Sciatic nerve (tissue), 2 donors: ENCODE measurements at places on chromosomes 11 and 22.

DNA sequence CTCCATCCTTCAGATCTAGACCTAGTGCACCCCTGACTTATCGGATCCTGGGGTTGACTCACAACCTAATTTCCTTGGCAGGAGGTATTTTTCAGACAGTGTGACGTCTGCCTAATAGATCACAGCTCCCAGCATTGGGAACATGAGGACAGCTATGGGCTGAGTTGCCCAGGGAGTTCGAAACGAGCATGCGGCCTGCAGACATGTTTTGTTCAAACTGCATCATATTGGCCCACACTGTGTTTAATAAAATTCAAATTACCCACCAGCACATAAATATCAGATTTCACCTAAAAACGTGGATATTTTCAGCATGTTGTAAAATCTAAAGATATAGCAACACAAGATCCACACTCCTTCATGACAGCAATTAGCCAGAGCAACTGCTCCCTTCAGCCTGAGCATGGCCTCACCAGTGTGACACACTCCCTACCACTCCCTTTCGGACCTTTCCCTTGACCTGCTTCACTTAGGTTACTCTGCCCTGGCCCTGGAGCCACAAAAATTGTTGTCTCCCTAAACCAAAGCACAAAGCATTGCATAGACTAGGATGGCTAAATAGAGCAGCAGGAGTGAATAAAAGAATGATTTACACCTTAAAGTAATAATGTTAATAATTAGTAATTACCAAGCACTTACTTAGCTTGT is 53.6 kb upstream of the USP47 start:
- DNase-seq = no peak

DNA sequence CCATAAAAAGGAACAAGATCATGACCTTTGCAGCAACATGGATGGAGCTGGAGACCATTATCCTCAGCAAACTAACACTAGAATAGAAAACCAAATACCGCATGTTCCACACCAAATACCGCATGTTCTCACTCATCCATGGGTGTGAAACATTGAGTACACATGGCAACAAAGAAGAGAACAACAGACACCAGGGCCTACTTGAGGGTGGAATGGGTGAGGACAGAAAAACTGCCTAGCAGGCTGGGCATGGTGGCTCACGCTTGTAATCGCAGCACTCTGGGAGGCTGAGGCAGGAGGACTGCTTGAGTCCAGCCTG is 12.3 kb downstream of the EHD1 start:
- DNase-seq = no peak

- DNase-seq = no peak
Measured at GRCh38 chr11:14669958-14670357, 26.4 kb downstream of the PDE3B start.

- peak; percentile 22 for DNase-seq
Measured at GRCh38 chr22:48931452-48931851, 896.2 kb downstream of the BRD1 start.

GRCh38 chr22:50027639-50028537 is 15.3 kb upstream of the IL17REL start:
- peak; percentile 57 for DNase-seq

GRCh38 chr11:133663135-133663985 is 131.1 kb upstream of the OPCML start:
- DNase-seq = no peak

- no peak for DNase-seq
Measured at GRCh38 chr22:22870577-22871404, 16.8 kb upstream of the IGLL5 start.

DNA sequence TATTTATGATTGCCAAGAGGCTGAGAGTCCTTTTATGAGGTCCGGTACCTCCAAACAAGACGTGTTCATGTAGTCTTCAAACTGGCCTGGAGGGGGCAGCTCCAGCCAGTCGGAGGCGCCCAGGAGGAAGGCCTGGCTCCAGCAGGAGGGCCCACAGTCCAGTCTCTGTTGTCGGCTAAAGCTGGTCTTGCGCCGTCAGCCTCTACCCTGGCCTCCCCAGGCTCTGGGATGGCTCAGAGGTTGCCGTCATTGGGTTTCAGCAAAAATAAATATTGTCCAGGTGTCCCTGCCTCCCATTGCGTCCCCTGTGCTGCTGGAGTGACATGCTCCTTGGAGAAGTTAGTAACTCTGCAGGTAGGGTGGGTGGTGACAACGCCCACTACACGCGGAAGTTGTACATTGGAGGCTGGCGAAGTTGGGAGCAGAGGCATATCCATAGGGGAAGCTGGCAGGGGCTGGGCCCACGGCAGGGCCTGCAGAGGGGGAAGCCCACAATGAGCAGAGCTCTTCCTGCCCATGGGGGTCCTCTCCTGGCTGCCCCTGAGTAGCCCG is 1.0 kb upstream of the SLC25A1 start:
- DNase-seq = peak; percentile 82

- DNase-seq = no peak
Measured at GRCh38 chr11:114330373-114330772, 34.2 kb downstream of the NNMT start.

GRCh38 chr11:66124564-66124963 is 54.5 kb downstream of the PACS1 start:
- DNase-seq = no peak

DNA sequence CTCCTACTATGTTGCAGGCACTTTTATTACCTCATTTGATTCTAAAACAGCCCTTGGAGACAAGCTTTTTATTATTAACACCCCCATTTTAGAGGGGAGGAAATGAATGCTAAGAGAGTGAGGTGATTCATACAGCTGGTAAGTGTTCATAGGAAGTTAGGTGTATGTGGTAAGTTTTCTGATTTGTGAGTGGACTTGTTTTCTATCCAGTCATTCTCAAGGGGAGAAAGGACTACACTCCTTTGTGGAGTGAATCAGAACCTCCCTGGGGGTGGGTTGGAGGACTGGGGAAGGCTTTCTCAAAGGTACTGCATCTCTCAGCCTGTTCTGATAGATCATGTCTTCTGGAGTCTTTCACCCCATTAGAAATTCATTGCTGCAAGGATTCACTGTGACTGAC is 23.5 kb downstream of the PKNOX2 start:
- no peak for DNase-seq

DNA sequence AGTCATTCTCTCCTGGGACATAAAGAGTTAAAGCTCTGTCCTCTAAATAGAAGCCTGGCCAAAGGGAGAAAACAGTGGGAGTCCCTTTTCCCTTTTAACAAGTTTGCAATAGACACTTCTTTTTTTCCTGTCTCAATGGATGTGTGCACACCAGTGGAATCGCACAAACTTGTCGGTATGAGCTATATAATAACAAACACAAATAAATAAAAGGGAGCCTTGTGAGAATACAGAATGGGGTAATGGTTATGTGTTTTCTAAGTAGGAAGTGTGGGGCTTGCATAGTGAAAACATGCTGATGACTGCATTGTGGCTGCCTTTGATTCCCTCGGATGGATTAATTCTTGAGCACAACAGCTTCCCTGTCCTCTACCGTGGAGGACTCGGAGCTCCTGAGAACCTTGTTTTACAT is 131.9 kb downstream of the WNT7B start:
- no peak for DNase-seq

GRCh38 chr11:91365986-91366585 is 858.5 kb upstream of the FAT3 start:
- no peak for DNase-seq

DNA sequence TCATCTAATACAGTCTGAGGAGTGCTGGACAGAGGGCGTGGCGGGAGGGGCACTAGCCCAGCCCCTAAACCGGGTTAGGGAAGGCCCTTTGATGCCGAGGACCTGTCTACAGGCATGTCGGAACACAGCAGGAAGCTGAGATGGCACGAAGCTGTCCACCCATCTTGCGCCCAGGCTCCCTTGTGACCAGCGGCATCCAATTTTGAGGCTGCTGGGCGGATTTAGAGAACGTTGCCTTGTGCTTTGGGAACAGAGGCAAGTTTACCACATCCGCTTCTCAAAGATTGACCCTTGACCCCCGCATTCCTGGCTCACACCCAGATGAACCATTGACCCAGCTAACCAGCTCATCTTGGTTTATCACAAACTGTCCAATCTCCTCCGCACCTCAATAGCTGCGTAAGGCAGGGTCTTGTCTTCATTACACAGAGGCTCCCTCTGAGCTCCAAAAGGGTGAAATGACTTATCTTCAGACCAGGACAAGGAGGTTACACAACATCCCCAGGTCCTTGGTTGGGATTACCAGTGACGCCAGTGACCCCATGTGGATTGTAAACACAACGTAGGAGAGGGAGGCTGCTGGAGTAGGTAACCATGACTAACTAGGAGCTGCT is 4.5 kb downstream of the FAM83F start:
- DNase-seq = no peak

DNA sequence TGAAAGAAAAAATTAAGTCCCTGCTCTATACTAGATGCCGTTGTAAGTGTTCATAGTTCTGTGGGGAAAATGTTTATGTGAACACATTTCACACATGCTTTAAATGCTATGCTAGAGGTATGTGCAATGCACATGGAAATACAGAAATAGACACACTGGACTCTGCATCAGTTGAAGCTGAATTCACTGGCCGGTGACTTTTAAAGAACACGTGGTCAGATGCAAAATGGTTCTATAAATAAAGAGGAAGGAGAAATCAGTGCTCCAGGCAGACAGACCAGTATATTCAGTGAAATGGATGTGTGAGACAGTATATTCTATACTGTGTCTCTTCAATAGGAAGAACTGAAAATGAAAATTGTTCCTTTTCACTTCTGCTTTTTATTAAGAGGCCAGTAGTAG is 29.9 kb downstream of the TRPC6 start:
- DNase-seq = no peak

GRCh38 chr11:44627165-44627789 is 61.8 kb downstream of the CD82 start:
- no peak for DNase-seq

- DNase-seq = peak; percentile 25
Measured at GRCh38 chr11:65169164-65169641, 830 bp upstream of the SPDYC start.

DNA sequence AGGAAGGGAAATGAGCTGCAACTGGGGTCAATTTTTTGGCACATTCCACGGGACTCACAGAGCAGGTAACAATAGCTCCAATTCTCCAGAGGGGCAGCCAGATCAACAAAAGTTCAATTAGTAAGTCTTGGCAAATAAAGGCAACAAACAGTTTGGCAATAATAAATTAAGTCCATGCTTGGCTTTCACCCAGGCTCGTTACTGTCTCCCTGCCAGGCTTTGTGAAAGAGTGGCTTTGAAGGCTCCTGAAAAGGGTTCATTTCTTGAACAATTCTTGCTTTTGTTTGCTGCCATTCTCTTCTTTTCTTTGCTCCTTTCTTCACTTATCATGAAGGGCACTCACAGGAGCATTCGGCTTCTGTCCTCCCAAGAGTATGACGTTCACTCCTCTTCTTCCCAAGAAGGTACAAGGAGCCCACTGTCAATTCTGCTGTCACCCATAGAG is 123.3 kb downstream of the APIP start:
- DNase-seq = peak; percentile 70

DNA sequence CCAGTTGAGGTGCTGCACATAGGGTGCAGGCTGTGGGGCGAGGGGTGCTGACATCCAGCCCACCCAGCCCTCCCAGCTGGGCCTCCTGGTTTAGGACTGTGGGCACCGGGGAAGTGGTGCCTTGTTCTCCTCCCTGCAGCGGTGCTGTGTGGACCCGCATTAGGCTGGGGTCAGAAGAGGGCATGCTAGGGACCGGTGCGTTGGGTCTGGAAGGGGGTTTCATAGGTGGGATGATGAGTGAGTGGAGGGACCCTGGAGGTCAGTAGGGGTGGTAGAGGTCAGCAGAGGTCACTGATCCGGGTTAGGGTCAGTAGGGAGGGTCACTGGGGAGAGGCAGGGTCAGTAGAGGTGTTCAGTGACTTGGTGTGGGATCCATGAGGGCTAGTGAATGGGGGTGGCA is 6.7 kb upstream of the MYBPC3 start:
- DNase-seq = no peak

DNA sequence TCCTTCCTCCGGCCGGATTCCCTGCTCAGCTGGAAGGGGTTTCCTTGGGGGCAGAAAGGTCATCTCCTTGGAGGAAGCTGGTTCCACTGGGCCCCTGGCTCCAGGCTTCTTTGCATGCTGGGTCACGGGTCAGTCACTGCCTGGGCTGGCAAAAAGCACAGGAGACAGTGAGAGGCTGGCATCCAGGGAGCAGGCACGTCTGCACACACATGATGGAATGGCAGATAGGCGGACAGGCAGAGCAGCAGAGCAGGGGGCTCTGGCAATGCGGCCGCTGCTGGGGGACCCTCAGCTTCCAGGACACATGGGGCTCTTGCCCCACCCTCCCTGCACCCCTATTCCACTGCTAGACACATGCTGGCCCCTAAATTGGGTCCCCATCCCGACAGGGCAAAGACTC is 40.4 kb downstream of the C11orf58 start:
- peak; percentile 36 for DNase-seq

DNA sequence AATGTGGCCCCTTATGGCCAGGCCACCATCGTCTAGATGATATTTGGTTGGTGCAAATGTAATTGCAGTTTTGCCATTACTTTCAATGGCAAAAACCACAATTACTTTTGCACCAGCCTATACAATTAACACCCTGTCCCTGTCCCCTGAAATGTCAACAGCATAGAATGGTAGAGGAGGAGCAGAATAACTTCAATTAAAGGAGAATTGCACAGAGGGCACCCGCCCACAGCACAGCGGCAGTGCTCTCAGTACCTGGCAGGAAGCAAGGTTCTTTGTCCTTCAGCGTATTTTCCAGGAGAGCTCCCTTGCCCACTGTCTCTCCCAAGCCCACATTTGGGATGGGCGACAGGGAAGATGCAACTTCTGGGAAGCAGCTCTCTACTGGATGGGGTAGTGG is 115.3 kb downstream of the TRIM29 start:
- no peak for DNase-seq

GRCh38 chr11:119121811-119122124 is 388 bp downstream of the HINFP start:
- no peak for DNase-seq

- DNase-seq = no peak
Measured at GRCh38 chr11:75850787-75851186, 35.8 kb downstream of the UVRAG start.

DNA sequence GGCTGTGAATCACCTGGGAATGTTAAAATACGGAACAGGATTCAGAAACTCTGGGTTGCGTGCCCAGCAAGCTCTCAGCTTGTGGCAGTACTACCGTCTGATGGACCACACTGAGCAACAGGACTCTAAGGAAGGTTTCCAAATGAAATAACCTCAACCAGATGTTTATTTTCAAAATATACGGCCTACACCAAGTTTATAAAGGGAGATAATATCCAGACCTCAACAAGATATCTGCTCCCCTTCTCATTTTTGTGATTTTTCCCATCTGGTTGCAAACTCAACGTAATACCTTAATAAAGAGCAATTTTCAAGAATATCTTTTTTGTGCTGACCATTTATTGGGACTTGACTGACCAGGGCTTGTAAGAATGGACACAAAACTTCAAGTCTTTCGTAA is 49.4 kb downstream of the SLC25A17 start:
- DNase-seq = no peak

DNA sequence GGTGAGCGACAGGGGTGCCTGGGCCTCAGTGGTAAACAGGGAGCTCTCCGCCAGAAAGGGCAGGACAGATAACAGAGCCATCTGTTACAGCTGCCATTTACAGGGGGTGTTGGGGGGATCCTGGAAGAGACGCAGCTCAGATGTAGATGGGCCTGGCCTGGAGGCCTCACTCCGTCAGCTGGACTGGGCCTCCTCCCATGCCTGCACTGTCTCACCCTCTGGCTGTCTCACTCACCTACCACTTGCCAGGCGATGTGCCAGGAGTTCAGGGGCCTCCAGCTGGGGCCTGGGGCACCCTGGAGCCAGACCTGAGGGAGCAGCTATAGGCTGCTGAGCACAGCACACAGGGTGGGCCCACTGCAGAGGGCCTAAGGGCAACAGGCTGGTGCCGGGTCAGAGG is 16.3 kb upstream of the SUSD2 start:
- no peak for DNase-seq
